ENCODE measurements at places on chromosomes 5 and 9.

DNA sequence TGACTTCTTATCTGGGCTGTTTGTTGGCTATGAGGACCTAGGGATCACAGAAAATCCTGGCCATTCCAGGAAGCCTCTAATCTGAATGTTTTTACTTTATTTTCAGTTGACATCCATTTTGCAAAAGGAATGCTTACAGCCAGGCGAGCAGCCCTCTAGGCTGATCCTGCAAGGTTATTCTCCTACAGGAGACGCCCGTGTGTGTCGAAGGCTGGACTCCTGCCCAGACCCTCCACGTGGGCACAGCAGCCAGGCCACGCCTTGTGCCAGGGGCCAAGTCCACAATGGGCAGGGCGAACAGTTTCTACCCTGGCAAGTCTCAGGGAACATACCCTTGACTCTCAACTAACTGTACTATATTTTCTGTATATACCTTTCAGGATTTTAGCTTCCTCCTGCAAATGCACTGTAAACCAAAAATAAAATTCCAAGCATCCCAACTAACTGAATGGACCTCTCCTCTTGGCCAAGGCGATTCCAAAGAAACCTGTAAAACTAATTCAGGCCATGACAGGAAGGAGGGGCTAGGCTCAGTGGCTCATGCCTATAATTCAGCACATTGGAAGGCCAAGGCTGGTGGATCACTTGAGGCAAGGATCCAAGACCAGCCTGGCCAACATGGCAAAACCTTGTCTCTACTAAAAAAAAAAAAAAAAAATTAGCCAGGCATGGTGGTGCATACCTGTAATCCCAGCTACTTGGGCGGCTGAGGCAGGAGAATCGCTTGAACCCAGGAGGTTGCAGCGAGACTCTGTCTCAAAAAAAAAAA is 5.7 kb downstream of the CMBL start:
- H3K4me1 ChIP-seq = peaks cover 27% of the 10 kb centered on the region
- DNase-seq = peak; percentile 82
- H3K27me3 ChIP-seq = no peaks in the 10 kb centered on the region
- H3K4me3 ChIP-seq = no peak overlapping the region
- no peaks in the 10 kb centered on the region for H3K36me3 ChIP-seq
- H3K27ac ChIP-seq = peak overlapping the region; percentile 39

DNA sequence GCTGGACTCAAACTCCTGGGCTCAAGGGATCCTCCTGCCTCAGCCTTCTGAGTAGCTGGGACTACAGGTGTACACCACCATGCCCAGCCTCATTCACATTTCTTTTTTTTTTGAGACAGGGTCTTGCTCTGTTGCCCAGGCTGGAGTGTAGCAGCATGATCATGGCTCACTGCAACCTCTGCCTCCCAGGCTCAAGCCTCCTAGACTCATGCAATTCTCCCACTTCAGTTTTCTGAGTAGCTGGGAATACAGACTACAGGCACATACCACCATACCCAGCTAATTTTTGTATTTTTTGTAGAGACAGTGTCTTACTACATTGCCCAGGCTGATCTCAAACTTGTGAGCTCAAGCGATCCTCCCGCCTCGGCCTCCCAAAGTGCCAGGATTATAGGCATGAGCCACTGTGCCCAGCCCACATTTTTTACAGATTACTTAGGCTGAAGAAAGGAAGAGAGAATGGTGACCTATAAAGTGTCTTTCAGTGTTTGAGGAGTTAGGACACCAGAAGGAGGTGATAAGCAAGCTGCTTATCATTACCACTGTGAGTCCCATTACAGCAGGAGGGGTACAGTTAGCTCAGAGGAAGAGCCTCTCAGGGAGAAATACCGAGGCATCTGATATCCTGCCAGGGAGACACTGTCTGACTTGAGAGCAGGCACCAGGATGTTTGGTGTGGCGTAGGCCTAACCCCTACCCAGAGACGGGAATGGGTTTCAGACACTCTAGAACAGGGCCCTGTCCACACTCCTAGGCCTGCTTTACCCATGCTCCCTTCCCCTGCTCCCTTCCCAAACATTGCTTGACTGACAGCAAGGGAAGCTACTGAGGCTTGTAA is 9.7 kb downstream of the FAXDC2 start:
- no peak for DNase-seq
- peaks cover 5% of the 10 kb centered on the region for H3K4me1 ChIP-seq
- no peak overlapping the region for H3K4me3 ChIP-seq
- no peaks in the 10 kb centered on the region for H3K27me3 ChIP-seq
- no peak overlapping the region for H3K27ac ChIP-seq
- H3K36me3 ChIP-seq = no peaks in the 10 kb centered on the region

DNA sequence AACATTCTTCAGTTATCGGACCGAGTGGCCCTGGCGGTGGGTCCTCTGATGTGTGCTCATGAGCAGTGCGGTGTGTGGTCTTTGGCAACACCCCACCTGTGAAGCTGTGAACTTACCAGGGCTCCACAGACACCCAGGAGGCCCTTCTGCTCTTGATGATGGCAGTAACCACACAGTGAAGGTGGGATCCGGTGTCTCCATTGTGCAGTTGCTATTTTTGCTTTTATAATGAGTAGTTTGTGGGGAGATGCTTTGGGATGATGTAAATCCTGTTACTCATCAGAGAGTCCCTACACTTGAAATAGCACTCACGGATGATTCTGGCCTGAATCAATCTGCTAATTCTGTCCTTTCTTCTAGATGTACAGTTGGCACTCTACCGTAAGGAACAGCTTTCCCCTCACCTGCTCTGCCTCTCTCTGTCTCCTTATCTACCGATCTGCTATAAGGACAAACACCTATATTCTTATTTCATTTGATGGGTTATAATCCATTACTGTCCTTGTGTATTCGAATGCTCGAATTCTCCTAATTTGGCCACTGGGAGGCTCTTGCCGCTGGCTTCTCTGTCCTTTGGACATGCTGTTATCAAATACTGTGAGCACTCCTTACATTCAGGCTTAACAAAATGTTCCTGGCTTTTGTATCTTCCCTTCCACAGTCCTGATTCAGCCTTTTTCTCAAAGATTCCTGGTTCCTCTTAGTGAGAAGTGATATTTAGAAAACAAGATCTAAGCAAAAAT is 20.2 kb downstream of the ATPSCKMT start:
- H3K36me3 ChIP-seq = peaks cover 9% of the 10 kb centered on the region
- no peak overlapping the region for H3K4me3 ChIP-seq
- DNase-seq = no peak
- H3K27ac ChIP-seq = no peak overlapping the region
- H3K4me1 ChIP-seq = no peaks in the 10 kb centered on the region
- H3K27me3 ChIP-seq = no peaks in the 10 kb centered on the region

GRCh38 chr5:54832858-54833257 is 152.5 kb downstream of the ESM1 start:
- no peak for DNase-seq
- no peak overlapping the region for H3K4me3 ChIP-seq
- H3K27ac ChIP-seq = no peak overlapping the region
- no peaks in the 10 kb centered on the region for H3K4me1 ChIP-seq

- no peaks in the 10 kb centered on the region for H3K36me3 ChIP-seq
- H3K27me3 ChIP-seq = no peaks in the 10 kb centered on the region
- no peaks in the 10 kb centered on the region for H3K4me1 ChIP-seq
- no peak overlapping the region for H3K4me3 ChIP-seq
- no peak for DNase-seq
- no peak overlapping the region for H3K27ac ChIP-seq
Measured at GRCh38 chr5:157584628-157585027, 9.1 kb upstream of the ADAM19 start.

Data from RWPE2 (cell line).